ENCODE measurements at places on chromosomes 11 and 22.

DNA sequence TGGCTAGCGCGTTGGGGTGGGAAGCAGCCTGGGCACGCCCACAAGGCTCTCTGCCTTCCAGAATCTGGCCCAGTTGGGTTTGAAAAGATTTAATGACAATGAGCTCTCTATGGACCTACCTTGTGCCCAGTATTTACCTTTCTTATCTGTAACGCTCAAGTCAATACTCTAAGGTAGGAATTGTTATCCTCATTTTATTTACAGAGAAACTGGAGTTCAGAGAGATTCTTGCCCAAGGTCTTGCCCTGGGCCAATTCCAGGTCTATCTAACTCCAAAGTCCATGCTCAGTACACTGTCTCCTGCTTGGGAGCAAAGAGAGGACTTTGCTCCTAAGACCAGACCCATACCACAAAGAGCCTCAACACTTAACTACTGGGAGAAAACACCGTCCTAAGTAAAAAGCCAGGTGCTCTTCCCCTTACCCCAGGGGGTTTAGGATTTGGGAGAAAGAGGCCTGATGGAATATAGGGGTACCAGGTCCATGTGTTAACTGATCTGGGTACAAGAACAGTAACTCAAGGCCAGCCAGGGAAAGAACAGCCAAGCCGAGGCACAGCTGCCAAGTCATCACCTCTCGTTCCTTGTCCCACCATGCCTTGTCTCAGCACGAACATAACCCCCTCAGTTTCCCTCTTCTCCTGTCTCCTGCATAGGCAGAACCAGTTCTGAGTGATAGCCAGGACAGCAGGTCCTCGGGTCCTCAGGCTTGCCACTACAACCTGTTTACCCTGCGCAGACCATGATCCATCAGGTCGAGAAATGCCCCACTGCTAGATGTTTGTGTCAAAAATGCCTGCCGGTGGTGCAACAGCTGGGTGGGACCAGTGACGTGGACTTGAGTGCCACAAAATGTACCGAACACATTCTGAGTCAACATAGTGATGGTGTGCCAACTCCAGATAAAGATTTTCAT is 14.6 kb downstream of the APOA4 start:
- no peak for DNase-seq

DNA sequence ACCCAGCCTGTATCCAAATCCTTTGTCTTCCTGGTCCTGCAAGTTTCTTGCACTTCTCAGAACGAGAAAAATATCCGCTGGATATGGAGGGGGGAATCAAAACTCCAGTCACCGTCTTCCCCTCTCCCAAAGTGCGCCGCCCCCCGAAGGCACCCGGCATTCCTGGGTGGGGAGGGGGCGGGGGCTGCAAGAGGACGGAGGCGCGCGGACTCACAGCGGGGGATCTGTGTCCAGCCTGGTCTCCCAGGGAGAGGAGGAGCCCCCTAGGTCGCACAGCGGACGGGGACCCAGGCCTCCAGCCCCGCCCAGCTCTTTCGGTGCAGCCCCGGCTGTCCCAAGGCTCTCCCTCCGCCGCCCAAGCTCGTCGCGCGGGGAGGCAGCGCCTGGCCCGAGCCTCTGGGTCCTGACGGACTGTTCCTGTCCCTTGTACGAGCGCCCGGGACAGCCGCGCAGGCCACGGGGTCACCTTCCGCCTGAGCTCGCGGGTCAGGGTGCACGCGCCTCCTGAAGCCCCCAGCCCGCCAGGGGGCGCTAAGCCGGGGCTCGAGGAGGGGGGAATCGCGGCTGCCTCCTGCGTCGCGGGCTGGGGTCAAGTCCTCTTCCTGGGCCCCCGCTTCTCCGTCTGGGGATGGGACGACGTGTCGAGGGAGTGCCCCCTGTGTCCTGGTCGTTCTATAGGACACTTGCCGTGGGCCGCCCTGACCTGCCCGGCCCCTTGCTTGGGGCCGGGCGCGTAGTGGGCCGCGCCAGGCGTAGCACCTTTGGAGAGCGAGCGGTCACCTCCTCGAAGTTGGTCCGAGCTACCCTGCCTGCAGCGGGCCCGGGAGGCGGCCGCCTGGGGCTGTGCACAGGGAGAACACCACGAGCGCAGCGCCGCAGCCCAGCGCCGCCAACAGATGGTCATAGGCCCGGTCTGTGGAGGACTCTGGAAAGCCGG is 2.4 kb upstream of the WNT11 start:
- peak; percentile 66 for DNase-seq

GRCh38 chr11:90373971-90374370 is 151.1 kb upstream of the CHORDC1 start:
- DNase-seq, result peak; percentile 10

- DNase-seq, result no peak
Measured at GRCh38 chr11:940496-941135, 14.9 kb downstream of the AP2A2 start.

- no peak for DNase-seq
Measured at GRCh38 chr22:27094633-27095308, 437.4 kb downstream of the MIAT start.

DNA sequence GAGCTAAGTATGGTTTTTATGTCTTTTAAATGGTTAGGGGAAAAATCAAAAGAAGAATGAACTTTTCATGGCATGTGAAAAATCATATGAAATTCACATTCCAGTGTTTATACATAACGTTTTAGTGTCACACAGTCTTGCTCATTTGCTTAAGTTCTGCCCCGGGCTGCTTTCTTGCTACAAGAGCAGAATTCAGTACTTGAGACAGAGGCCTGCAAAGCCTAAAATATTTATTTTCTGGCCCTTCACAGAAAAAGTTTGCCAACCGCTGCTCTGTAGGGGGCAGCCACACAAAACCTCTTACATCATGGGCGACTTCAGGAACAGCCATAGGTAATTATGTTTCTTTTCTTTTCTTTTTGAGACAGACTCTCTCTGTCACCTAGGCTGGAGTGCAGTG is 1.0 kb upstream of the ATG2A start:
- DNase-seq, result peak; percentile 51

GRCh38 chr11:81853791-81854190 is 879.9 kb downstream of the FAM181B start:
- DNase-seq, result no peak

- DNase-seq, result no peak
Measured at GRCh38 chr11:126423743-126424142, 68.3 kb downstream of the ST3GAL4 start.

GRCh38 chr22:32494971-32495370 is 20.4 kb downstream of the FBXO7 start:
- no peak for DNase-seq

GRCh38 chr11:93501856-93502255 is 41.3 kb downstream of the SMCO4 start:
- DNase-seq, result no peak

DNA sequence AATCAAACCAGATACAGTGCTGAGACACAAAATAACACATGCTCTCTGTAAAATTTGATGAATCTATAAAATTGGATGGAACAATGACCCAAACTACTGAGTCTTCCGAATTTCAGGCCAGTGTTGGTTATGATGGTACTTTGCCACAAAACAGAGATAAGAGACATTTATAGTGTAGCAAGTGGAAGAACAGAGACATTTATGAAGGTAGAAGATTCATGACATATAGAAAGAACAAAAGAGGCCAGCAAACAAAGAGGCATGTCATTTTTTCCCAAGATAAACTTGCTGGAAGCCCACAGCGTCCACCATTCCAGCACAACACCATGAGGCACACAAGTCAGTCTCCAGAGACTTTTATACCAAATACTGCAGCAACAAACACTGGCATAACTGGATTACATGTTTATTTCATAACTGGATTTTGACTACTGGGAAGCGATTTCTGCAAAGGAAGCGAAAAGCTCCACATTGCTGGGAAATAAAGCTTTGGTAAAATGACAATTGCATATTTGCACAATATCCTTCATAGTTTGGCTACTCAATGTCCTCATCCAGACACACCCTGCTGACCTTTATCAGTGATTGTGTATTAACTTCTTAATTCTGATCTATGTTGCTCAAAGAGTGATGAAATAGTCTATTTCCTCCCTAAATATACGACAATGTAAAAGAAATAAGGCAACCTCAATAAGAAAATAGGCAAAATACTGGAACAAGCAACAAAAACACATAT is 17.5 kb downstream of the DDI1 start:
- no peak for DNase-seq

DNA sequence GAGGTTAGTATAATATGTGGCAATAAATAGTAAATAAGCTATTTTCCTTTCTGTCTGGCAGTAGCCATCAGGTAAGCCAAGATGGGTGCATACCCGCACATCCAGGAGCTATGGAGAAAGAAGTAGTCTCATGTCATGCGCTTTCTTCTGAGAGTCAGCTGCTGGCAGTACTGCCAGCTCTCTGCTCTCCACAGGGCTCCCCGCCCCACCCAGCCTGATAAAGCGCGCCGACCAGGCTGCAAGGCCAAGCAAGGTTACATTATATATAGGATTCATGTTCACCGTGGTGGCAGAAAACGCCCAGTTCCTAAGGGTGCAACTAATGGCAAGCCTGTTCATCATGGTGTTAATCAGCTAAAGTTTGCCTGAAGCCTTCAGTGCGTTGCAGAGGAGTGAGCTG is 126.2 kb downstream of the ATG16L2 start:
- DNase-seq, result no peak

DNA sequence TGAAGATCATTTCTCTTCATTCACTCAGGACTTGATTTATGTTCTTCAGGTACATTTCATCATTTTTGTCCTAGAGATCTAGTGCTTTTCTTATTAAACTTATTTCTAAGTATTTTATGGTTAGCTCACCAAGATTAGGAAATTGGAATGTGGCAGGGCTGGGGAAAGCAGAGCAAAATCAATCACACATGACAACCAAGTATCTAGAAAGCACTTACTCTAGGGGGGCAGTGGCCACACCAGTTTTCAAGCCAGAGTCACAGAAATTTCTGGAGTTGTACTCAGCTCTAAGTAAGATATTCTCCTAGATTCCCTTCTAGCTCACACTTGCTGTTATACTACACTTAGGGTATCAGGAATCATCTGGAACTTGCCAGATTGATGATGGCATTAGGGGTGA is 33.3 kb upstream of the MYEOV start:
- DNase-seq, result no peak

GRCh38 chr11:18329196-18329870 is 7.0 kb downstream of the GTF2H1 start:
- DNase-seq, result no peak

DNA sequence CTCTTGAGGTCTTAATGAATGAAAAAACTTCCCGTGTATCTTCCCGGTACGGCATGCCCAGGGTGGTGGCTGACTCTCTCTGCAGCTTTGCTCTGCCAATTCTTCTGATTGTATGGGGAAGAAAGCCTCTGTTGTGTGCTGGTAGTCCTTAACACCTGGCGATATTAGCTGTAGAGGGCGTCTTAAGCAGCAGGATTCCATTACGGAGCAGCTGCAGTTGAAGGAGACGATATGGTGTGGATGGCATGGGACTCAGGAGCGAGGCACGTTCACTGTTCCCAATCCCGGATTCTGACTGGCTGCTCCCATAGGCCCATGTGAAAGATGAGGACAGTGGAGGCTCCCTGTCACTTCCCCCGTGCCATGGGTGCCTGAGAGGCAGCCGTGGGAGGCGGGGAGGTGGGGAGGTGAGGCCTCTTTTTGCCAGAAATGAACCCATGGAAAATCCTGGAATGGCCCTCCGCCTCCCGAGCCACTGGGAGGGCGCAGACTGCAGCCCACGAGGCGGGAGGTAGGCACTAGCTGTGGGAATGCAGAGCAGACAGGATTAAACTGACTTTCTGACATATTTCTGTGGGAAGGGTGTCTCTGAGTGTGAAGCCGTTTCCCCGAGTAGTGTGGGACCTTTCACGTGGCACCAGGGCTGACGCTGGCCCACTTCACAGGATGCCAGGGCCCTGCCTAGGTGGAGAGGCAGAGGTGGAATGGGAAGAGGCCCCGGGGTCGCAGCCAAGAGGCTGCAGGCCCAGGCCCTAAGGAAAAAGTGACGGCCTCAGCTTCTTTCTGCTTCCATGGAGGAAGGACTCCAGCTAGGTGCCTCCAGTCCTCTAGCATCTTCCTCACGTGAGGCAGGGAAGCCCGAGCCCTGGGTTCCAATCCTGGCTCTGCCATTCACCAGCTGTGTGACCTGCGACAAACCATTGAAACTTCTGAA is 121.4 kb upstream of the CD82 start:
- DNase-seq, result no peak

DNA sequence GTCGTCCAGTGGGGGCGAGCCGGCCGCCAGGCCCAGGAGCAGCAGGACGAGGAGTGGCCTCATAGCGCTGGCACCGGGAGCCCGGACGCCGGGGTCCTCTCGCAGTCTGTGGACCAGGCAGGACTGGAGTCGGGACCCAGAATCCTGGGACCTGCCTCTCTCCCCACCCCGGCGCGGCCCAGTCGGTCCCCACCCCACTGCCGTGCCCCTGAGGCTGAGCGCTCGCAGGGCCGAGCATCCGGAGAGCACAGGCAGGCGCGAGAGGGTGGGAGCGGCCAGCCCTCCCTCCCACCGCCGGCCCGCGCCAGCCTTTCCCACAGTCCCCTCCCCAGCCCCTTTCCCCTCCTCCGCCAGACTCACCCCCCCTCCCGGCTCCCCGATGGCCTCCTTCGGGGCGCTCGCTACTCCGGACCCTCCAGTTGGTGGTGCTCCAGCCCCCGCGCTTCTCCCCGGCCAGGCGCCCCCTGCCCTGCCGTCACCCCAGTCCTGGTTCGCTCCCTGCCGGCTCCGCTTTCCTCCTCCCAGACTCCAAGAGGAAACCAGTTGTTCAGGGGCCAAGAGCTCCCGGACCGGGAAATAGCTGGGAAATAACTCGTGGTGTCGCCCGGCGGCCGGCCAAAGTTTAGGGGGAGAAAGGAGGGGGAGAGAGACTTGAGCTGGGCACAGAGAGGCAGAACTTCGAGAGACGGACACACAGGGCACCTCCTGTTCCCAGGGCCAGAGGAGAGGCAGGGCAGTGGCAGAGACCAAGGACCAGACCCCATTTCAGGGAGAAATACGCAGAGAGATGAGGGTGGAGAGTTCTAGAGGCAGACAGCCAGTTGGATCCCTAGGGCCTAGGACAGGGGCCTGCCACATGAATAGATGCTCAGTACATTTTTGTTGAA is at the start of gene C1QTNF5:
Gene C1QTNF5, minus strand, starts transcription at position 549 of the 887 bp plus-strand sequence. Its CDS starts 486 bp downstream, at position 63.
- no peak for DNase-seq

GRCh38 chr11:117084992-117085391 is 13.2 kb downstream of the SIK3 start:
- no peak for DNase-seq

GRCh38 chr11:9817191-9817590 is 153.3 kb downstream of the SWAP70 start:
- no peak for DNase-seq

DNA sequence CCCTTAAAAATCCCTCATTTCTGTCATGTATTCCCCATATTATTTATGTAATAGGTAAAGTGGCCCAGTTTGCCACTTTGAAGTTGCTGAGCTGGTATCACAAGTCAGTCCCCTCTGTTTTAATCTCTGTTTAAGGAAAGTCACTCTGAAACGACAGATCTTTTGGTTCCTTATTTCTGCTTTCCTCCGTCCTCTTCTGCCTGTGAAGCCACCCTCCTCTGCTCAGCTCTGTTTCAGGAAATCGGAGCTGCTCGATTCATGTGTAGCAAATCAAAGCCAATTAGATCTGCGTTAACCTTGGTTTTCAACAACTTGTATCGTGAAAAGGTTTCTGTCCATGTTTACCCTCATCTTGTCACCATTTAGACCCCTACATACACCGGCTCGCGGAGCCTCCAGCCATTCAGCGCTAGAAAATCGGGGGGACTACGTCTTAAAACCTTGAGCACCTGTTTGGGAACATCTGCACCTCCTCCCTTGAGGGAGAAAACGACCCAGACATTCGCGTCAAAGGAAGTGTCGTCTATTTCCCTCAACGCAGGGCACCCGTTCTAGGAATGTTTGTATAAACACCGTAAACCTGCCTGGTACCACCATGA is 576 bp upstream of the SC5D start:
- DNase-seq, result peak; percentile 26

GRCh38 chr22:46030231-46030880 is 53.4 kb upstream of the WNT7B start:
- no peak for DNase-seq
